Gastroesophageal sphincter (tissue), 4 donors: ENCODE measurements at places on chromosomes 1 and 21. TPM values are rescaled to one million over a fixed set of nuclear protein-coding genes. Genes with fewer than 3 reads are reported as not detected.

GRCh38 chr1:39408641-39409054, 82.8 kb upstream of the BMP8A start:
- ATAC-seq = peak; percentile 96

DNA sequence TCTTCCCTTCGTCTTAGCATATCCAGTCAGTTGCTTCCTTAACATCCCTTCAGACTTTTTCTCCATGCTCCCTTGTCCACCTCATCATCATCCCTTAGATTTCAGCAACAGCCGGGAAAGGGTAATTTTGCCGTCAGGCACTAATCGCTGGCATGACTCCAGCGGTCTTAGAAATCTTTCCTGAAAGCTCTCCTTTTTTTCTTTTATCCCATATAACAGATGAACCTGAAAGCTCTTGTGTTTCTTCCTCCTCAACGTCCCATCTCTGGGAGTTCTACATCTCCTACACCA, 10.4 kb upstream of the BOLA1 start:
- ATAC-seq = no peak

- no peak for ATAC-seq
Observed at GRCh38 chr21:14488672-14489204, 57.4 kb downstream of the SAMSN1 start.

DNA sequence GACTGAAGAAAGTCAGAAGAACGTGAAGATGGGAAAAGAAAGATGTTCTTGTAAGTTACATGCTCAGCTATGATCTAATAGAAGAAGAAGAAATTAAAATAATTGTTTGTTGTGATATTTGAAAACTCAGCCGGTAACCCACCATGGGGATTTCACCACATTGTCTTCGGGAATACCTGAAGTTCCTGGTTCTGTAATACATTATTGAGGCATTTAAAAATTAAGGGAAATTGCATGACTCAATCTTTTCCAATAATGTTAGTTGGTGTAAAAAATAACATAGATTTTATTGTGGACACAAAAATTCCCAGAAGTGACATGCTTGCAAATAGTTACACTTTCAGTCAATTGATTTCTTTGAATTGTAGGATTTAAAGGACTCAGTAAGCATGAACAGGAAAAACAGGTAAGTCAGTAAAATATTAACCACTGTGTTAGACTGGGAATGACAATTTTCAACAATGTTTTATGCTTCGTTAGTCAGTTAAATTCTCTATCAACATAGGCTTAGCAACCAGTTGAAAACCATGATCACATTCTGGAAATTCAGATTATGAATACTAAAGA, 745.1 kb downstream of the LTN1 start:
- no peak for ATAC-seq

- ATAC-seq = no peak
Observed at GRCh38 chr1:26585471-26585870, 55.9 kb downstream of the RPS6KA1 start.

DNA sequence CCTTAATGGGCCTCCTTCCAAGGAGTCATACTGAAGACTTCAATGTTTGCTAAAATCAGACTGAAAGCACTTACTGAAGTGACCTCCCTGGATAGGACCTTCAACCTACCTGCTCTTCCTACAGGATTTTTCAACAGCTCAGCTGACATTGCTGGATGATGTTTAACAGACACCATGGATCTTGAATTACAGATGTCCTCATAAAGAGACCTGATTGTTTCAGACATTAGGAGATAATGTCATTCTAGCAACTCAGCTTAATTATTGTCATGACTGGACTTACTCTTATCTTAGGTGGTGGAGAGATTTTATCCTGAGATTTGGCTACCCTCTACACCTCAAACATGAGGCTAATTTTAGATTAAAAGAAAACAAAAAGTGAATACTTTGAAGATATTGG, 73.9 kb upstream of the SDC3 start:
- ATAC-seq = no peak

DNA sequence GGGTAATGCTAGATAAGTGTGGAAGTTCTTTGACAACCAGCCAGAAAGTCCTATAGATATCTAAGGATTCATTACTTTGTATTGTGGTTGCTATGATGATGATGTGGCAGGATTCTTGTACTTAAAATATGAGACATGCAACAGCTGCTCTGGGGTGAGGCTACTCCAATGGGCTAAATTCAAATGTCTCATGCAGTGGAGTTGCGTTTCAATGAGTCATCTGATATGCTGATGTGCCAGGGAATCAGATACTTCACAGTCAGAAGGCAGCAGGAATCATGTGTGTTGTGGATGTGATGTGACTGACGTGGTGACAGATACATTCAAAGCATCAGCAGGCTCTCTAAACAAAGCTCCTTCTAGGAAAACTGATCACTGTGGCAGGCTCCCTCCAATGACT, 66.5 kb downstream of the TSEN15 start:
- ATAC-seq = no peak

DNA sequence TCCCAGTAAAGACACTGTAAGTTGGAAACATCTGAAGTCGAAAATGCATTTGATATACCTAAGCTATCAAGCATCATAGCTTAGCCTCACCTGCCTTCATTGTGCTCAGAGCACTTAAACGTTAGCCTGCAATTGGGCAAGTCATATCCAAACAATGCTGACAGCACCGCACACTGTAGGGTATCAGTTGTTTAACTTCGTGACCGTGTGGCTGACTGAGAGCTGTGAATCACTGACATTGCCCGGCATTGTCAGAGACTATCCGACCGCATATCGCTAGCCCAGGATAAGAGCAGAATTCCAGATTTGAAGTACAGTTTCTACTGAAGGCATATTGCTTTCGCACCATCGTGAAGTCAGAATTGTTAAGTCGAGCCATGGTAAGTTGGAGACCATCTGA, 41.5 kb downstream of the GALNT2 start:
- no peak for ATAC-seq

The ZNF593 gene
- total RNA-seq = 14.0 TPM

The CFHR3 gene
- 0.25 TPM for total RNA-seq

The REN gene
- total RNA-seq = not detected

The VANGL2 gene
- total RNA-seq = 3.3 TPM

The SYT14 gene
- total RNA-seq = under 0.01 TPM
